ENCODE measurements at places on chromosomes 5 and 9. TPM values are rescaled to one million over a fixed set of nuclear protein-coding genes. Genes with fewer than 3 reads are reported as not detected.

- no peaks in the 10 kb centered on the region for H3K4me1 ChIP-seq
- DNase-seq, result no peak
- no peaks in the 10 kb centered on the region for H3K36me3 ChIP-seq
- no peak overlapping the region for H3K27ac ChIP-seq
These were observed 109.8 kb upstream of the TBC1D2 start for GRCh38 chr9:98365227-98365669.

GRCh38 chr9:93599571-93600403, 23.4 kb downstream of the PHF2 start:
- DNase-seq, result no peak
- H3K27ac ChIP-seq, result no peak overlapping the region
- no peak overlapping the region for H3K4me3 ChIP-seq
- H3K36me3 ChIP-seq, result no peaks in the 10 kb centered on the region

GRCh38 chr5:133228316-133228715, 176.5 kb downstream of the HSPA4 start:
- no peak for DNase-seq
- H3K36me3 ChIP-seq, result no peaks in the 10 kb centered on the region
- H3K4me1 ChIP-seq, result peaks cover 42% of the 10 kb centered on the region
- H3K27me3 ChIP-seq, result no peaks in the 10 kb centered on the region
- no peak overlapping the region for H3K4me3 ChIP-seq

- no peaks in the 10 kb centered on the region for H3K27me3 ChIP-seq
- H3K27ac ChIP-seq, result no peak overlapping the region
- H3K4me1 ChIP-seq, result no peaks in the 10 kb centered on the region
- H3K4me3 ChIP-seq, result no peak overlapping the region
These were observed 21.8 kb upstream of the ANKRD18A start for GRCh38 chr9:38641985-38642864.

DNA sequence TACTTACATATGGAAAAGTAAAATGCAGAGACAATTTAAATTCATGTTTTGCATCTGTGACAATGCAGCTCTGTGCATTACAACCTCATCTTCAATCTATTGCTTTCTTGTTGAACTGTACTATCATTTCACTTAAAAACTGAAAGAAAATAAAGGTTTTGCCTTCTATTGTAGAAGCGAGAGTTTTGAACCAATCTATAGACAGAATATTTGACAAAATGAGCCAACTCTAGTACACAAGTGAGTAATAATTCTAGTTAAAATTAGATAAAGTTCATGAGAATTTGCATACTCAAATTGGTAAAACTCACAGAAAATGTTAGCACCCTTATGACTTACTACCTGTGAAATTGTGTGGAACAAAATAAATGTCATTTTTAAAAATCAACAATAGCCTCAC, 123.7 kb downstream of the EDIL3 start:
- no peaks in the 10 kb centered on the region for H3K4me1 ChIP-seq
- no peaks in the 10 kb centered on the region for H3K36me3 ChIP-seq
- no peaks in the 10 kb centered on the region for H3K27me3 ChIP-seq
- H3K4me3 ChIP-seq, result no peak overlapping the region
- H3K27ac ChIP-seq, result no peak overlapping the region

GRCh38 chr5:151880324-151880723, 44.3 kb downstream of the GLRA1 start:
- H3K4me1 ChIP-seq, result no peaks in the 10 kb centered on the region
- DNase-seq, result no peak
- no peaks in the 10 kb centered on the region for H3K27me3 ChIP-seq
- H3K4me3 ChIP-seq, result no peak overlapping the region
- no peak overlapping the region for H3K27ac ChIP-seq

DNA sequence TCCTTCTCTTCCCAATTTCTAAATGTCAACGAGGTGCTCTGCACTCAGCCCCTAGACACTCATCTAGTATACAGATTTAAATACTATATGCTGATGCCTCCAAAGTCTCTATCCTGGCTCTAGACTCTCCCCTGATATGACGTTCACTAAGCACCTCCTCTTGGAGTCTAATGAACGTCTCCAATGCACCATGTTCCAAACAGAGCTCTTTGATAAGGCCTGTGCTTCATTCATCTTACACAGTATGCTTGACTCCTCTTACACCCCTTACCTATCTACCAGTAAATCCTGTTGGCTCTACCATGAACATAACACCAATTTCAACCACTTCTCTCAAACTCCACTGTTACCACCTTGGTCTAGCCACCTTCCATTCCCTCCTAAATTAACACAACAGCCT, 25.7 kb downstream of the OXCT1 start:
- no peaks in the 10 kb centered on the region for H3K27me3 ChIP-seq
- peaks cover under 1% of the 10 kb centered on the region for H3K36me3 ChIP-seq
- no peak for DNase-seq
- no peak overlapping the region for H3K27ac ChIP-seq

GRCh38 chr9:109792951-109793546, 13.1 kb downstream of the PALM2AKAP2 start:
- H3K4me3 ChIP-seq, result no peak overlapping the region
- no peaks in the 10 kb centered on the region for H3K27me3 ChIP-seq
- H3K4me1 ChIP-seq, result no peaks in the 10 kb centered on the region
- H3K27ac ChIP-seq, result peak overlapping the region; percentile 67
- H3K36me3 ChIP-seq, result no peaks in the 10 kb centered on the region

GRCh38 chr5:68182094-68182493, 33.5 kb upstream of the PIK3R1 start:
- no peak for DNase-seq
- H3K4me3 ChIP-seq, result no peak overlapping the region
- H3K27ac ChIP-seq, result no peak overlapping the region
- no peaks in the 10 kb centered on the region for H3K36me3 ChIP-seq

- no peaks in the 10 kb centered on the region for H3K4me1 ChIP-seq
- no peak overlapping the region for H3K4me3 ChIP-seq
- no peak overlapping the region for H3K27ac ChIP-seq
- no peaks in the 10 kb centered on the region for H3K36me3 ChIP-seq
- H3K27me3 ChIP-seq, result no peaks in the 10 kb centered on the region
- no peak for DNase-seq
These were observed 76.6 kb upstream of the PAM start for GRCh38 chr5:102678267-102679058.

GRCh38 chr5:63727583-63727982, 234.7 kb downstream of the HTR1A start:
- H3K4me1 ChIP-seq, result no peaks in the 10 kb centered on the region
- no peak overlapping the region for H3K27ac ChIP-seq
- no peak for DNase-seq

GRCh38 chr5:22111320-22111719, 741.8 kb downstream of the CDH12 start:
- DNase-seq, result no peak
- H3K27me3 ChIP-seq, result no peaks in the 10 kb centered on the region
- H3K27ac ChIP-seq, result no peak overlapping the region
- H3K4me1 ChIP-seq, result no peaks in the 10 kb centered on the region

GRCh38 chr9:13588151-13589033, 308.9 kb upstream of the MPDZ start:
- no peaks in the 10 kb centered on the region for H3K4me1 ChIP-seq
- no peak overlapping the region for H3K27ac ChIP-seq
- H3K27me3 ChIP-seq, result no peaks in the 10 kb centered on the region
- no peak overlapping the region for H3K4me3 ChIP-seq

DNA sequence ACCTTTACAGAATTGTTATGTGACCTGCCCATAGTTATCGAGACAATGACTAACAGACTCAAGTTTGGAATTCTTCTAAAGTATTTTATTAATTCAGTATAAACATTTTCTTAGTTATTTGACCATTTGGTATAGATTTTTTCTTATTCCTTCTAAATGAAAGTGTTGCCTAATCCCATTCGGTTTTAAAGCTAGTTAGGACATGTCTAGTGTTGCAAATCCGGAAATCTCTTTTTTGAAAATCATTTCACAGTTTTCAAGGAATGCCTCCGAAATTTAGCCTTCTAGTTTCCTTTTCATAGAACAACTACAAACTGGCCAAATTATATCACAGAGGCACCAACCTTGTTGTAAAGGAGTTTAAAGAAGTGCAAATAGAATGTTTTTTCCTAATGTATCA, 171.8 kb downstream of the XRCC4 start:
- no peaks in the 10 kb centered on the region for H3K4me1 ChIP-seq
- H3K27ac ChIP-seq, result no peak overlapping the region
- no peaks in the 10 kb centered on the region for H3K27me3 ChIP-seq
- no peaks in the 10 kb centered on the region for H3K36me3 ChIP-seq
- DNase-seq, result no peak

GRCh38 chr5:72377910-72378638, 57.9 kb downstream of the PTCD2 start:
- no peak overlapping the region for H3K4me3 ChIP-seq
- H3K36me3 ChIP-seq, result no peaks in the 10 kb centered on the region
- DNase-seq, result no peak
- no peak overlapping the region for H3K27ac ChIP-seq
- H3K4me1 ChIP-seq, result peaks cover 4% of the 10 kb centered on the region

- no peak overlapping the region for H3K4me3 ChIP-seq
- H3K36me3 ChIP-seq, result no peaks in the 10 kb centered on the region
- H3K27me3 ChIP-seq, result no peaks in the 10 kb centered on the region
- DNase-seq, result no peak
These were observed 324.4 kb downstream of the PDE4D start for GRCh38 chr5:59569158-59569557.

- no peaks in the 10 kb centered on the region for H3K4me1 ChIP-seq
- H3K36me3 ChIP-seq, result no peaks in the 10 kb centered on the region
- H3K27ac ChIP-seq, result no peak overlapping the region
- no peak for DNase-seq
- no peak overlapping the region for H3K4me3 ChIP-seq
These were observed 49.5 kb upstream of the EGFLAM start for GRCh38 chr5:38208782-38209378.

- DNase-seq, result no peak
- no peak overlapping the region for H3K27ac ChIP-seq
- no peaks in the 10 kb centered on the region for H3K4me1 ChIP-seq
- no peaks in the 10 kb centered on the region for H3K27me3 ChIP-seq
- H3K36me3 ChIP-seq, result no peaks in the 10 kb centered on the region
These were observed 604.8 kb downstream of the BNC2 start for GRCh38 chr9:16265688-16266087.

DNA sequence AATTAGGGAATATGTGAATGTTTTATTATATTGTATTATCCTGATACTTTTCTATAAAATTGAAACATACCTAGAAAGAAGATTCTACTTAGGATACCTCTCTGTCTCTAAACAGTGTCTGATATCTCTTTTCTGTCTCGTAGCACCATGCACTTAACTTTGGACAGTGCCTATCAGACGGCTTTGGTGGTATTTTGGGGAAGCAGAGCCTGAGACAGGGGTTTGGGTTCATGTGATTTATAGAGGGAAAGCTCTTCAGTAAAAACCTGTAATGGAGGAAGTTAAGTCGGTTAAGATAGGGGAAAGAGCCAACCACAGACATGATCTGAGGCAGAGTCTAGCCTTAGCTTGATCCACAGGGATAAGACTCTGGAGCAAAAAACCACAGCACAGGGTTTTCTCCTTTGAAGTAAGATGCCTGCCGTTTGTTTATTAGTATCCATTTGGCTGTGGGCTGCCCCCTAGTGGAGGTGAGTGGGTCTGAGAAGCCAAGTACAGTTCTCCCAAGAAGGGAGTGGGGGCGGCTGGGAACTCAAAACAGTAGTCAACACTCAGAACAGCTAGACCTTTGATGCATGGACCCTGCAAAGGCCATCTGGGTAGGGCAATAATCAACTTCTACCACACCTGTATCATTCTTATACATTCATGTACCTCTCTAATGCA, 141.2 kb upstream of the ASTN2 start:
- H3K27ac ChIP-seq, result no peak overlapping the region
- H3K27me3 ChIP-seq, result no peaks in the 10 kb centered on the region
- H3K36me3 ChIP-seq, result no peaks in the 10 kb centered on the region
- DNase-seq, result peak; percentile 71

DNA sequence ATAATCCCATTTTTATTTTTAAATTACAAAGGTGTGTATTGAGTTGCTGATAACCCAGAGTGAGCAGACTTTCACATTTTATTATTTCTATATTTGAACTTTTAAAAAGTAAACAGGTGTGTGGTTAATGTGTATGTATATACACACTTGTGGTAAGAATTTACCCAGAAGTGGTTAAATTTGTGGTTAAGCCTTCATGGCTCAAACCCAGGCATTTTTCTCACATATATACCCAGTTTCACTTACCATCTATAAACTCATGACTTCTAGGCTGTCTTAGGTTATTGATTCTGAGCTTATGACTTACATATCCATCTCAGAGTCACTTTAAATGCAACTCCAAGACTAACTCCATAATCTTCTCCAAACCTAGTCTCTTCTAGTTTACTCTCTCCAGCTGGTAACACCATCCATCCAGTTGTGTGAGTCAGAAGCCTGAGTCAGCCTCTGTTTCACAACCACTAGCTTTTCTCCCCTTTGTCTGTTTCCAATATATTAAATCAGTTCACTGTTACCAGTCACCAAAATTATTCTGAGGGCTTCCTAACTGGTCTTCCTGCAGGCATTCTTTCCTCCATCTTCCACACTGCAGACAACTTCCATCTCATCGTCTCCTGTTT, 20.2 kb downstream of the ZBED3 start:
- DNase-seq, result no peak
- no peaks in the 10 kb centered on the region for H3K36me3 ChIP-seq
- H3K27ac ChIP-seq, result no peak overlapping the region
- H3K4me1 ChIP-seq, result no peaks in the 10 kb centered on the region
- H3K27me3 ChIP-seq, result no peaks in the 10 kb centered on the region

DNA sequence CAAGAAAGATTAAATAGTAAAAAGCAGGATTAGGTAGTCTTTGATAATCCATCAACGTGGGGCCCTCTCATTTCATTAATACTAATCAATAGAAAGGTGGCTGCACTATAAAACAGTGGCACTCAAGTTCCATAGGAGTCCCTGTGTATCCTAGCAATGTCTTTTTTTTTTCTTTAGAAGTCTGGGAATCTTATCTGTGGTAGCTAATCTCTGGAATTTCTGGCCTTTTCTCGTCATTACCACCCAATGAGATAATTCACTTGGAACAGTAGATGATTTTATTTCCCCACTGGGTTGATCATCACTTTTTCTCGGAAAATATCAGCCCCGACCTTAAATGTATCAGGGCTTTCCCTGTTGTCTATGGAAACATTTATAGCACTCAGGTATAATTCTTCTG, 86.8 kb upstream of the CDH6 start:
- H3K4me1 ChIP-seq, result no peaks in the 10 kb centered on the region
- H3K27ac ChIP-seq, result no peak overlapping the region

ERCC6L2 gene
- 84.6 TPM for total RNA-seq

ROR2 gene
- total RNA-seq, result 12.4 TPM

ALDH7A1 gene
- total RNA-seq, result 10.8 TPM

PSAT1 gene
- not detected for total RNA-seq

SPINK6 gene
- not detected for total RNA-seq

PPP2R2B gene
- total RNA-seq, result 1.9 TPM

HSPB3 gene
- not detected for total RNA-seq

FBXO10 gene
- total RNA-seq, result 4.2 TPM

ARID3C gene
- not detected for total RNA-seq

BRD9 gene
- total RNA-seq, result 91.3 TPM

BAAT gene
- not detected for total RNA-seq

SMIM33 gene
- total RNA-seq, result 0.64 TPM

Data from transverse colon (tissue), 4 donors.